Esophagus squamous epithelium (tissue), 5 donors: ENCODE measurements at places on chromosomes 13 and 19.

DNA sequence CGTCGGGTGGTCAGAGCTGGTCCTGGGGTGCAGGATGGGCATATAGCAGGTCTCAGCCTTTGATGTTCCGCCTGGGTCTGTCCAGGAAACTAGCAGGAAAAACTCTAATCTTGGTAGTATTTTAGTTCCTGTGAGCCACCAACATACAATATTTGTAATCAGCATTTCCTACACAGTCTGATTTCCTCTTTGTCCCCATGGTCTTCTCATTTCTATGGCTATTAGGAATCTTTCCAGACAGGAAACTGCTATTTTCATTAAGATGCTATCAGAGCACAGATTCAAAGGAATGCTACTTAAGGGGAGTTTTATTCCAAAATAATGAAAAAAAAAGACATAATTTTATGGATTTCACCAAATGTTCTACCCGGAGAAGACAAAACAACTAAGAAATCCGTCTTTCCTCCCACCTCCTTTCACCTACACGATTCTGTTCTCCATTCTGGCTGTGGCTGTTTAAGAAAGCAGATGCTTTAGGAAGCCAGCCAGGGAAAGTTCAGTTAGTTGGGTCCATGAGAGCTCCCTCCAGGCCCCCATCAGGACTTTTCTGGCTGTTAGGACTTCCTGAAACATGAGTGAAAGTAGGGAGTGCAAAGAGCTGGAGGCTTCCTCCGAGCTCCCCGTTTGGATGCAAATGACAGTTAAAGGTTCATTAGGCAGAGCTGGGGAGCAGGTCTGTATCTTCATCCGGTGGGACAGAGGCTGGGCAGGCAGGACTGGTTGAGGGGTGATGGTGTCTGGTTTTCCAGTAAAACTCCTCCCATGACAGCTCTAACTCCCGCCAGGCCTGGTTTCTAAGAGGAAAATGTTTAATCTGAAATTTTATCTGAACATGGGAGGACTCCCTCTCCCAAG is 36.3 kb downstream of the SHISA2 start:
- no peak for DNase-seq

- DNase-seq = no peak
Observed at GRCh38 chr13:95234242-95234641, 67.0 kb downstream of the ABCC4 start.

- DNase-seq = no peak
Observed at GRCh38 chr13:59099182-59099974, 1064.3 kb downstream of the DIAPH3 start.

DNA sequence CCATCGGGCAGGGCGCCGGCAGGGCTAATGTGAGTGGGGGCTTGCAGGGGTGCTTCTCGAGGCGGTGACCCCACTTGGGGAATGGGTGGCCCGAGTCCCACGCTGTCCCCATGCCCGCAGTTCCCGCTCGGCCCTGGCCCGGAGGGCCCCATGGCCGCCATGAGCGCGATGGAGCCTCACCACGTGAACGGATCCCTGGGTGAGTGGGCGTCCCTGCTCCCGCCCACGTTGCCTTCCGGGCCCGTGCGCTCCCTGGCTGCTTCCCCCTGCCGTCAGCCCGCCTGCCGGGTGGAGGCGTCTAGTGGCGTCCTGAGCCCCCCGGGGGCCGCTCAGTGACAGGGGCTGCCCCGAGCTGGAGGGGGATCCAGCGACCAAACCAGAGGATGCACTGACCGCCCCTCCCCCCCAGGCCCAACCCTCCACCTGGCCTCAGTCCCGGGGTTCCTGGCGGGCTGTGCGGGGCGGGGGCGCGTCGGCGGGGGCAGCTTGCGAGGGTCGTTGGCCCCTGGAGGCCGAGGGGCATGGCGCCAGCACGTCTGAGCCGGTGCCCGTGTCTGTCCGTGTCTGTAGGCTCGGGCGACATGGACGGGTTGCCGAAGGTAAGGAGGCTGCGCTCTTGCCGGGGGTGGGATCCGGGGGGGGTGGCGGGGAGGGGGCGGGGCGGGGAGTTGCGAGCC is 4.8 kb downstream of the ISYNA1 start:
- no peak for DNase-seq

DNA sequence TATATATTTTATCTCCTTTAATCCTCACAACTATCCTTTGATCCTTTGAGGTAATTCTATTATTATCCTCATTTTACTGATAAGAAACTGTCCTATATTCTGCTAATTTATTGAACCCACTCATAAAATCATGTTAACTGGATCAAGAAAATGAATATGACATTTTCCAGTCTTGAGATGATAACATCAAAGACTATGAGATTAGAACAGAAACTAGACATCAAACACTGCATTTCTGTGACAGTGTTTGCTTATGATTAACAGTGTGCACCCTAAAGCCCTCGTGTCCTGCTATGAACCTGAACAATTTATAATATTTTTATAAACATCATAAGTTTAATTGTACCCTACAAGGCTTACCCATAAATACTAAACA is 96.3 kb downstream of the TBC1D4 start:
- DNase-seq = no peak

DNA sequence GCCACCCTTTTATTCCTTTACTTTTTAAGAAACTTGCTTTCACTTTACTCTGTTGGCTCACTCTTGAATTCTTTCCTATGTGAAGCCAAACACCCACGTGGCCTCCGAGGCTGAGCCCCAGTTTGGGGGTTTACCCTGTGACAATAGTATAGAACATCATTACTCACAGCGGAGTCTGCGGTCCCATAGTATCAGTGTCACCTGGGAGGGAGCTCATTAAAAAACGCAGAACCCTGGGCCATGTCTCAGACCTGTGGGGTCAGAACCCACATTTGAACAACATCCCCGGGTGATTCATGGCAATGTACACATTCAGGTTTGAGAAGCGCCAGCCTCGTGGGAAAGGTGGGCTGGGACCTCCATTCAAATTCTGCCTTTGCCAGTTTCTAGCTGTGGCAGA is 36.0 kb upstream of the UBL3 start:
- no peak for DNase-seq
